Smooth muscle cell of the brain vasculature (primary cell): ENCODE measurements at places on chromosomes 1 and 21.

- no peak for DNase-seq
These were observed 138.6 kb downstream of the PEX14 start for GRCh38 chr1:10613340-10613739.

- DNase-seq: no peak
These were observed 502 bp upstream of the SLC35A3 start for GRCh38 chr1:99969260-99969728.

DNA sequence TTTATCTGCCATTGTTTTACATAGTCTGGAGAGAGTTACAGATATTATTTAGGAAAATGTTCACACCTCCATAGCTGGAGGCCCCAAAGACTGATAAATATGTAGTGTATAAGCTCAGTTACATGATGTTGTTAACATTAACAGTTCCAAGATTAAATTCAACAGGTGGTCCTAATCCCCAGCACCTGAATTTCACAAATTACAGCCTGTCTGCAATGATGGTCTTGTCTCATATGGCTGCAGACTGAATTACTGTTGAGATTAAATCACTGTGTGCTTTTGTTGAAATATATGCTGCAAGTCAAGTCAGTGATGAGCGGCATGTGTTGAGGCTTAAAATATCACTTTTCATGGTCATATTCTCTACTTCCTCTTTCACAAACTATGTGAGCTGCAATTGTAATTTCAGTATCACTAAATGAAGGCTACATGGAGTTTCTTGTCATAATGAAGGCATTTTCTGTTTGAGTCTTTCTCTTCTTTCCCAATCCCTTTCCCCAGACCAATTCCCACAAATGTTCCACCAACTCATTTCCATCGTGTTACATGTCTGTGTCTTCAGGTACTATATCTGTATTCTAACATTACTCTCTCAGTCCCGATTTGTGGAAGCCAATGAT lies 4.2 kb downstream of the ST6GALNAC5 start:
- no peak for DNase-seq

GRCh38 chr1:195618287-195618686 lies 990.0 kb downstream of the KCNT2 start:
- DNase-seq: no peak

DNA sequence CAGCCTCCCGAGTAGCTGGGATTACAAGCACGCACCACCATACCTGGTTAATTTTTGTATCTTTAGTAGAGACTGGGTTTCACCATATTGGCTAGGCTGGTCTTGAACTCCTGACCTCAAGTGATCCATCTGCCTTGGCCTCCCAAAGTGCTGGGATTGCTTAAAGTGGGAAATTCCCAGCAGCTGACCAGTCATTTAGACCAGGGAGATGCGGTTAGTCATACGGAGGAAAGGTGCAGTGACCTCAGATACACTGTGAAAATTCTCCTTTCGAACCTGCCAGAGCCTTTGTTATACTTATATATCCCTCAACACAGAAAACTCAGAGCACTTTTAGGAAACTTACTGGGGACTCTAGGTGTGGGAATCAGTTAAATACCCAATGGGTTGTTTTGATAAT lies 39.6 kb downstream of the MAP10 start:
- DNase-seq: no peak

DNA sequence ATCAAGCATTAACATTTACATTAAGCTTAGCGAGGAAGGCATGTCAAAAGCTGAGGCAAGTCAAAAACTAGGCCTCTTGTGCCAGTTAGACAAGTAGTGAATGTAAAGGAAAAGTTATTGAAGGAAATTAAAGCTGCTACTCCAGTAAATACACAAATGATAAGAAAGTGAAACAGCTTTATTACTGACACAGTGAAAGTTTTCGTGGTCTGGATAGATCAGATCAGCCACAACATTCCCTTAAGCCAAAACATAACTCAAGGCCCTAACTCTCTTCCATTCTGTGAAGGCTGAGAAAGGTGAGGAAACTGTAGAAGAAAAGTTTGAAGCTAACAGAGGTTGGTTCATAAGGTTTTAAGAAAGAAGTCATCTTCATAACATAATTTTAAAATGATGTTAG lies 131.9 kb downstream of the VAV3 start:
- no peak for DNase-seq

GRCh38 chr1:208536212-208536611 lies 292.0 kb upstream of the PLXNA2 start:
- no peak for DNase-seq

DNA sequence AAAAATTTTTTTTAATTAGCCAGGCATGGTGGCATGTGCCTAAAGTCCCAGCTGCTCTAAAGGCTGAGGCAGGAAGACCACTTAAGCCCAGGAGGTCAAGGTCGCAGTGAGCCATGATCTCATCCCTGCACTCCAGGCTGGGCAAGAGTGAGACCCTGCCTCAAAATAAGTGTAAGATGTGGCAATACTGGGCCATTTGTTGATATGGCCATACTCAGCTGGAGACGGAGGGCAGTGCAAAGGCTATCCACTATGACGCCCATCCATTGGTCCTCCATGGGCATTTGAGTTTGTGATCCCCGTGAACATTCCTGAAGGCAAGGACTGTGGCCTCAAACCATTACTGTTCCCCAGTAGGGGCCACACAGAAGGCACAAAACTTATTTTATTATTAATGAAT lies 1.5 kb downstream of the CASP9 start:
- no peak for DNase-seq
